Aortic smooth muscle cell (primary cell): ENCODE measurements at places on chromosomes 12 and 14. TPM values are rescaled to one million over a fixed set of nuclear protein-coding genes. Genes with fewer than 3 reads are reported as not detected.

CALM1 gene
- total RNA-seq = 640 and 975 TPM in 2 replicates

TAS2R20 gene
- 1.8 and 3.9 TPM in 2 replicates for total RNA-seq

DDX23 gene
- total RNA-seq = 73.4 and 99.9 TPM in 2 replicates

KCNK13 gene
- 0.13 TPM in 1 of 2 replicates, not detected in the other for total RNA-seq

KRT79 gene
- total RNA-seq = not detected in 2 replicates

C12orf76 gene
- 7.4 and 10.6 TPM in 2 replicates for total RNA-seq

FSCB gene
- not detected in 2 replicates for total RNA-seq

CLEC7A gene
- total RNA-seq = not detected in 2 replicates

VPS37B gene
- total RNA-seq = 10.0 and 17.1 TPM in 2 replicates

DIO2 gene
- 47.3 and 161 TPM in 2 replicates for total RNA-seq

NANOG gene
- not detected in 2 replicates for total RNA-seq

PRICKLE1 gene
- total RNA-seq = 2.6 and 3.0 TPM in 2 replicates

NRL gene
- total RNA-seq = 0.75 and 0.79 TPM in 2 replicates

RNASE1 gene
- total RNA-seq = 3.6 and 7.1 TPM in 2 replicates

HOXC12 gene
- total RNA-seq = not detected in 2 replicates

CLEC1A gene
- 0.37 and 0.40 TPM in 2 replicates for total RNA-seq

INHBC gene
- not detected in 2 replicates for total RNA-seq

CD163 gene
- under 0.01 TPM in 1 of 2 replicates, not detected in the other for total RNA-seq

NDUFA12 gene
- 102 and 118 TPM in 2 replicates for total RNA-seq
